T-cell (primary cell): ENCODE measurements at places on chromosomes 7 and 10. TPM values are rescaled to one million over a fixed set of nuclear protein-coding genes. Genes with fewer than 3 reads are reported as not detected.

- no peaks in the 10 kb centered on the region for H3K27me3 ChIP-seq
- no peaks in the 10 kb centered on the region for H3K36me3 ChIP-seq
- no peak overlapping the region for H3K27ac ChIP-seq
- H3K4me3 ChIP-seq, result no peak overlapping the region
- H3K4me1 ChIP-seq, result no peaks in the 10 kb centered on the region
These were observed 333.3 kb downstream of the PRPF18 start for GRCh38 chr10:13920031-13920430.

Gene ANKRD2
- total RNA-seq, result not detected

DNA sequence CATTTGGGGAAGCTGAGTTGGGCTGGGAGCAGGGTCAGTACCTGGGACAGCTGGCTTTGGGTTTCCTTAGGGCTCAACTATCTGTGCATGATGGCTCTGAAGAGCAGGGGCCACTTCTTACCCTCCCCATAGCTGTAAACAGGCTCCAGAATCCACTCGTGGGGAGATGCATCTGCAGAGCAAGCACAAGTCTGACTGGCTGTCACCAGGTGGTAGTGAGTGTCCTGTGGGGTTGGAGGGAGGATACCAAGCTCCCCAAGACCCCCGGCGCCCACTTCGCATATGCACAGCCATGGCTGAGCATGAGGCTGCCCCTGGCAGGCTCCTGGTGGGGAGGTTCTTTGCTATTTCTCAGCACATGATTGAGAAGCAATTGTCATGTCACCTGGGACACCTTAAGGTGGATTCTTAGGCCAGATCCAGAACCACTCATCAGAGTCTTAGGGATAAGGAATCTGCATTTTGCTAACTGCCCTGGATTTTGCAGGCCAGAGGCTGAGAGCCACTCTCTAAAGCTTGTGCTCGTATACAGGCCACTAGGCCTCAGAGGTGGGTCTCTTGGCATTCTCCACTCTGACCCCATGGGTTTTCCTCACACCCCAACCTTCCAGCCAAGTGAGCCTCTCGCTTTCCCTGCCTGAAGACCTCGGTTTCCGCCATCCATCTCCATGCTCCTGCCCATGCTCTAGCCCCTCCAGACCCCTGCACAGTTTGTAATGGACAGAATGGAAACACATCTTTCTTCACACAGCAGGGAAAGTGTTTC, 53.7 kb downstream of the ADCY1 start:
- H3K36me3 ChIP-seq, result no peaks in the 10 kb centered on the region
- no peak overlapping the region for H3K27ac ChIP-seq
- peaks cover 5% of the 10 kb centered on the region for H3K27me3 ChIP-seq
- no peak for DNase-seq

GRCh38 chr7:20958572-20958971, 171.9 kb upstream of the SP8 start:
- no peak overlapping the region for H3K4me3 ChIP-seq
- H3K27ac ChIP-seq, result no peak overlapping the region
- DNase-seq, result no peak
- no peaks in the 10 kb centered on the region for H3K4me1 ChIP-seq

DNA sequence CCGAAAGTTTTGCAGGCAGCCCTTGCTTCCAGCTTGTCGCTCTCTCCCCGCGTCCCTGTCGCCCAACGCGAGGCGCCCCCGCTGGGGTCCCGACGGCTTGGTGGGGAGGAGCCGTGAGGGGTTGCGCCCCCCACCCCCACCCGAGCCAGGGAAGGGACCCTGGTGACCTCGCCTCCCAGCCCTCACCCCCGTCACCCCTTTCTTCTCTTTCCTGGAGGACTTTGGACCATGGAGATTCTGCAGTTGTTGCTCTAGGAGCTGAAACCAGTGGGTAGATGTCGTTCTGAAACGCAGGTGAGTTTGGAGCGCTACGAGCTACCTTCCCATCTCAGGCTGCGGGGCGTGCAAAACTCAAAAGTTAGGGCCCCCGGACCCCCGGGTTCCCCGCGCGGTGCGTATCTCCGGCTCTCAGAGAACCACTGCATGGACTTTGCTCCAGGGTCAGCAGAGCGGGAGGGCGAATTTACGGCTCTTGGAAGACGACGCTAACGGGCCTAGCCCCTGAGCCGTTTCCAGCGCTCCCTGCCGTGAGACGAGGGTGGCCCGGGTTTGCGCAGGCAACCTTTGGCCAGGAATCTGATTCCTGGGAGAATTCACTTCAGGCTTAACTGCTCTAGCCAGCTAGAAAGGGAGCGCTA, 684 bp upstream of the ATXN7L1 start:
- no peak for DNase-seq
- H3K27ac ChIP-seq, result no peak overlapping the region
- H3K27me3 ChIP-seq, result no peaks in the 10 kb centered on the region
- peaks cover 19% of the 10 kb centered on the region for H3K4me1 ChIP-seq
- H3K36me3 ChIP-seq, result no peaks in the 10 kb centered on the region

Gene CDC14C
- not detected for total RNA-seq

Gene SPAM1
- not detected for total RNA-seq

DNA sequence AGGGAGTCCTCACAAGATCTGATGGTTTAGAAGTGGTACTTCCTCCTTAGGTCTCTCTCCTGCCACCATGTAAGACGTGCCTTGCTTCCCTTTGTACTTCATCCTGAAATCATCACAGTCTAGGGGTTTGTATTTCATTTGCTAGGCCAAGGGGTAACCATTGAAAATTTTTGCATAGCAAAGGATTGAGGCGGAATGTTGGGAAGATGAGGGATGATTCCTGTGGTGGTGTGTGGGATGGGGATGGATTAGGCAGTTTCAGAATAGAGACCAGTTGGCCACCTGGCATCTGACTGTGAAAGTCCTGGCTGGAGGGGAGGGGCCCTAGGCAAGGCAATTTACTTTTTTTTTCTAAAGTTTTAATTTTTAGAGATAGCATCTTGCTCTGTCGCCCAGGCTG, 222.9 kb downstream of the CAMK1D start:
- H3K4me3 ChIP-seq, result no peak overlapping the region
- no peak for DNase-seq
- peaks cover 6% of the 10 kb centered on the region for H3K36me3 ChIP-seq
- H3K27me3 ChIP-seq, result no peaks in the 10 kb centered on the region
